ENCODE measurements at places on chromosomes 3 and 15.

- no peak for DNase-seq
Measured at GRCh38 chr3:136114421-136114820, 81.7 kb downstream of the MSL2 start.

GRCh38 chr3:114079761-114080160, 23.2 kb downstream of the QTRT2 start:
- no peak for DNase-seq

- no peak for DNase-seq
Measured at GRCh38 chr3:151124476-151124875, 39.0 kb downstream of the MED12L start.

GRCh38 chr3:47347217-47347801, 33.5 kb upstream of the PTPN23 start:
- peak; percentile 38 for DNase-seq

GRCh38 chr15:84981711-84982300, at the start of gene PDE8A:
TSS of gene PDE8A (plus strand) at chr15:84981856. CDS start at chr15:84982163, 307 bp downstream.
- DNase-seq: no peak

- no peak for DNase-seq
Measured at GRCh38 chr3:105959851-105960250, 91.0 kb upstream of the CBLB start.

DNA sequence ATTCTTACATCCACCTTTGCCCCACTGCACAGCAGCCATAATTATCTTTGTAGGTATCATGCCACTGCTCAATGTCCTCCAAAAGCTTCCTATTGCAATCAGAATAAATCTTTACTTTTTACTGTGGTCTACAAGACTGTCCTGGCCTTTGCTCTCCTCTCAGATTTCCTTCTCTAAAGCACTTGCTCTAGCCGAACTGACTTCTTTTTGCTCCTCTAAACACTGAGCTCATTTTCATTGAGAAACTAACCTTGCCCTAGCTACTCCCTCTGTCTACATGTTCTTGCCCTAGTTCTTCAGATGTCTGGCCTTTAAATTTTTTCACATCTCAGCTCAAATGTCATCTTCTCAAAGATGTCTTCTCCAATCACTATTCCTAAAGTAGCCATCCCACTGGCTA, 342.8 kb downstream of the TBC1D5 start:
- DNase-seq: no peak

DNA sequence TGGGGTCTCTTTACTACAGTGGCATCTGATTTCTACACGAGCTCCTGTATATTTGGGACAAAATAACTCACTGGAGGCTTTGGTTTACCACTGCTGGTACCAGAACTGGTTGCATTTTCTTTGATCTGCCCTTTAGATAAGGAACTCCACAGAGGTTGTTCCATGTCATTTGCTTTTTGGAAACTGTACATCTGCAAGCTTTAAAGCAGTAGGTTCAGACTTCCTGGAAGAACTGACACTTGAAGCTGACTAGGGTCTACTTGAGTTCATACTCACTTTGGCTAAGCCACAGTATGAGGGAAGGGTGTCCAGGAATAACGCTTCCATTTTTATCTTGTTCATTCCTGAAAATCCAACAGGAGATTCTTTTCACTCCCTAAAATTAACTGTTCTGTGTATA, 86.4 kb downstream of the WWTR1 start:
- no peak for DNase-seq

GRCh38 chr3:187822402-187822801, 77.1 kb upstream of the BCL6 start:
- DNase-seq: no peak

- peak; percentile 95 for DNase-seq
Measured at GRCh38 chr3:7682822-7683229, 818.8 kb upstream of the LMCD1 start.

- DNase-seq: peak; percentile 91
Measured at GRCh38 chr15:95734422-95735316, 595.8 kb upstream of the NR2F2 start.

GRCh38 chr15:34794590-34795206, 651 bp downstream of the ACTC1 start:
- no peak for DNase-seq
